IPS-NIHi11 (cell line): ENCODE measurements at places on chromosomes 16 and 17.

DNA sequence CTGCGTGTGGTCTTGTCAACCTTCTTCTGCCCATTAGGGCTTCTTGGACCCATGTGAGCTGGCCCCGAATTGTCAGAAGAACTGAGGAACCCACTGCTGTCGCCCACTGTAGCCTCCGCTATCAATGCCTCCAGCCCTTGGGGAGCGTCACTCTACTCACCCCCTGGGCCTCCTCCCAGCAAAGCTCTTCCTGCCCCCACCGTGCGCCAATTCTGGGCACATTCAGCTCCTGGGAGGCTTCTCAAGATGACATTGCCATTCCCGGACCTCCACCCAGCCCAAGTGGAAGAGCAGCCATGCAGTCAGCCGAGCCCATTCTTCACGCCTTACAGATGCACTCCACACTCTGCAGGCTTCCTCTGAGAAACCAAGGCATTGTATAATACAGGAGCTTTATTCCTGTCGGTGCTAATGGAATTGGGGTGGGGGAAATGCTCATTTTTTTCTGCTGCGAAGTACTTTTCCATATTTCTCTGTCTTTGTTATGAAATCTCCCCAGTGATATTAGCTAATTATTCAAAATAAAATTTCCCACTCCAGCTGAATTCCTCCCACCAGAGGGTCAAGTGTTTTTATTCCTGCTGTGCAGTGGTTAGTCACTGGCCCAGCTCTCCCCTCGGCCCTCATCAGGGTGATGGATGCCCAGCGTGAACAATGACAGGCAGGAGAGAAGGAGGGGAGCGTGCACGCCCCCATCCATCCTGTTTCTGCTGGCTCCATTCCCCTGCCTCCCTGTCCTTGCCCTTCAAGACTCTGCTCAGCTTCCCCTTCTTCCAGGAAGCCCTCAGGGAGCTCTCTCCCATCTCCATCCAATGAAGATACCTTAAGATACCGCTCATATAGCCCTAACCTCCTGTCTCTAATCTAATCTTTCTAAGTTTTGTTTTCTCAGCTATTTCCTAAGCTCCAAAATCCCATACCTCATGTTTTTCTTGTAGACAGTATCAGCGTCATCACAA is 87.7 kb downstream of the C16orf95 start:
- DNase-seq: no peak

DNA sequence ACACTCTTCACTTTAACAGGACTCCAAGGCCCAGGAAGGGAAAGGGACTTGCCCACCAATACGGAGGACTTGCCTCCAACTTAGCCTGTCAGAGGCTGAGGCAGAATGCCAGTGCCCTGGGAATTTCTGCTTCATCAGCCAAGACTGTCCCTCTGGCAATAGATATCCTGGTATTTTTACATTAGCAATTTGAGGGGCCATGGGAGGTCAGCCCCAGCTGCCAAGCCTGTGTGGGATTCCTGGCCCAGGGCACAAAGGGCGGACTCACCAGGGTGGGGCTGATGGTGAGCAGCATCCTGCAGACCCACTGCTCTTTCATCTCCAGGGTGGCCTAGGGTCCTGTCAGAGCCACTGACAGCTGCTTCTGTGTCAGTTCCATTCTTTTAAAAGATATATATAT is 78.3 kb upstream of the CIBAR2 start:
- DNase-seq: no peak

DNA sequence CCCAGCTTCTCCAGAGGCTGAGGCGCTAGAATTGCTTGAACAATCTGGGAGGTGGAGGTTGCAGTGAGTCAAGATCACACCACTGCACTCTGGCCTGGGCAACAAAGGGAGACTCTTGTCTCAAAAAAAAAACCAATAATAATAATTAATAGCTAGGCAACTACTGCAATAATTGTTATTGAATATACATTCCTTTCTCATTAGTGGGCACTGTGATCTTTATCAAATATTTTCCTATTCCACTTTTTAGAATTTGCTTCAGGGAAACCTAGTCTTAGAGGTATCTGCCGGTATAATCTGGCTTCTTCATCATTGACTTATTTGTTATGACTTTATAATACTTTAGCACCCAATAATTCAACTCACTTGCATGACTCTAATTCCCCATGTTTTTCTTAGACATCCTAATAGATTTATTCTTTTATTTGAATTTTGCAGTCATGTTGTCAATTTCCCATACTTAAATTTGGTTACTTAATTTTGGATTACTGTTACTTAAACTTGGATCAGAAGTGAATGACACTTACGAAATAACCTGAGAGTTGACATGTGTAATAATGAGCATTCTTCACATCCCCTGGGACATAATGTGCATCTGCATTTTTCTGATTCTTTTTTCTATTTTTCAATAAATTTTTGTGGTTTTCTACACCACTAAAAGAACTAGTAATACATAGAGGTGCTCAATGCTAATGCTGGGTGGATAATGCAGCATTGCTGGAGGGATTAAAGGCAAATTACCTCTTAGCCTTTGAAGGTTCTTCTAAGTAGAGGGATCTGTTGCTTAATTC is 25.0 kb upstream of the KCNJ16 start:
- no peak for DNase-seq

DNA sequence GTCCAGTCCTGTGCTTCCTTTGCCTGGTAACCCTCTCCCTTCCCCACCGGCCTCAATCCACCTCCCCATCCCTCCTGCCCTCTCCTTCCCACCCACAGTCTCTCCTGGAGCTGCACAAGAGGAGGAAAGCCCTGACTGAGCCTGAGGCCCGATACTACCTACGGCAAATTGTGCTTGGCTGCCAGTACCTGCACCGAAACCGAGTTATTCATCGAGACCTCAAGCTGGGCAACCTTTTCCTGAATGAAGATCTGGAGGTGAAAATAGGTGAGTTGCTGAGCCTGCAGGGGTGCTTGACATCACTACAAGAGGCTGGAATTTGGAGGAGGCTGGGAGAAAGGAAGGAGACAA is 1.3 kb downstream of the PLK1 start:
- no peak for DNase-seq

- no peak for DNase-seq
These were observed 76.8 kb downstream of the AIPL1 start for GRCh38 chr17:6358131-6358530.

- DNase-seq: no peak
These were observed 445.3 kb upstream of the MAF start for GRCh38 chr16:80045861-80046260.

DNA sequence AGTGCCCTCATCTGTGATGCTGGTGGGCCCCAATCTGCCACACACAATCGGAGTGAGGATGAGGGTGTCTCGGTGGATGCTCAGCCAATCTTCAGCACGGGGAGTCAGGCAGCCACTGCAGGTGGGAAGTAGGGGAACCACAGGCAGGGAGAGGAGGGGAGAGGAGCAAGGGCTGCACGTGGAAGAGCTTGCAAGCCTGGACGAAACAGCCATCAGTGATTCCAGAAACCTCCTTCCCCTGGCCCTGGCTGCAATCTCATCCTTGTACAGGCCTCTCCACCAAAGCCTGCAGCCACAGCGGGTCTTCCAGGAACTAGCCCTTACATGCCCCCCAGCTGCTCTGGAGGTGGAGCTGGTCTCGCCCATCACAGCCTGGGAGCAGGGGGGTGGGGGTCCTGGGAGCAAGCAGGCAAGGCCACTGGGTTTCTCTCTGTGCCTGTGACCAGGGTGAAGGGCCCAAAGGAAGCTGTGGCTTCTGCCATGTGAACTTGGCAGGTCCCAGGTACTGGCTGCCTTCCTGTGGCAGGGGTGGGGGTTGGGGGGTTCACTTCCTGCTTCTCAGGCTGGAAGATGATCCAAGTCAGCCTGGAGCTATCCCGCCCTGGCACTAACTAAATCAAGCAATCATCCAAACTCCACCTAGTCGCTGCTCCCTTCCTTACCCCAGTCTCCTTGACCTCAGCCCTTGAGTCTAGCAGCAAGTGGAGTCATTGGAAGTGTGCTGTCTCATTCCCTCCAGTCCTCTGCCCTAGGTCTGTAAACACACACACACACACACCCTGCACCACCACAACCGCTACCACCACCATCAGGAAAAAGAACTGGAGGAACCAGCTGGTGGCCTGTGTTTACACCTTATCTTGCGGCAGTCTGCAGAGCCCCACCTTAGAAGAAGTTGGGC is 29.4 kb upstream of the MLKL start:
- no peak for DNase-seq

DNA sequence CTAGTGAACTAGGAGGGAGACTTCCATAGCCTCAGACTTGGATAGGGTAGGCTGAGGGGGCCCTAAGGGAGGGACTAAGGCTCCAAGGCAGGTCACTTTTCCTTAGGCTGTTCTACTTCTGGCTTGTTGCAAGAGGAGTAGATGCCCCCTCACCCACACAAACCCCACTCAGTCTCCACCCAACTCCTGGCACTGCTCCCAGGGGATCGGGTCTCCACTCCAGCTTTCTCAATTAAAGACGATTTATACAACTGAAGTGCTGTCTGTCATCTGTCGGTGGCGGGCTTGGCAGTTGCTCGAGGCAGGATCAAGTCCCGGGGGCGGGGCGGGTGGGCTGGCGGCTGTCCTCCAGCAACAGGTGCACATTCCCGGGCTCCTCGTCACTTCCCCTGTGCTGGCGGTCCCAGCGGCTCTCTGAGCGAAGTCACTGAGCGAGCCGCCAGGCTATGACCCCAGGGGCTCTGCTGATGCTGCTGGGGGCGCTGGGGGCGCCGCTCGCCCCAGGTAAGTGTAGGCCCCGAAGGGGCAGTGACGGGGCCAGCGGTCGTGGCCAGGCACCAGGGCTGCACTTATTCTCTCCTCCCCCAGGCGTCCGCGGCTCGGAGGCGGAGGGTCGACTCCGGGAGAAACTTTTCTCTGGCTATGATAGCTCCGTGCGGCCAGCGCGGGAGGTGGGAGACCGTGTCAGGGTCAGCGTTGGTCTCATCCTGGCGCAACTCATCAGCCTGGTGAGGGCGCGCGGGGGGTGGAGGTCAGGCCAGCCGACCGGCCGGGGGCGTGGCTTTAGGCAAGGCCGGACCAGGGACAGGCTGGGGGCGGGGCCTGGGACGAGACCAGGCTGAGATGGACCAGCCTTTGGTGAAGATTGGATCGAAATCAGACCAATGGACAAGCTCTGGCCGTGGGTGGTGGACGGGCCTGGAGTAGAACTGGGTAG is at the start of gene CHRNB1:
Gene CHRNB1, plus strand, starts transcription at position 380 of the 937 bp plus-strand sequence. Its CDS starts 67 bp downstream, at position 447.
- peak; percentile 91 for DNase-seq

DNA sequence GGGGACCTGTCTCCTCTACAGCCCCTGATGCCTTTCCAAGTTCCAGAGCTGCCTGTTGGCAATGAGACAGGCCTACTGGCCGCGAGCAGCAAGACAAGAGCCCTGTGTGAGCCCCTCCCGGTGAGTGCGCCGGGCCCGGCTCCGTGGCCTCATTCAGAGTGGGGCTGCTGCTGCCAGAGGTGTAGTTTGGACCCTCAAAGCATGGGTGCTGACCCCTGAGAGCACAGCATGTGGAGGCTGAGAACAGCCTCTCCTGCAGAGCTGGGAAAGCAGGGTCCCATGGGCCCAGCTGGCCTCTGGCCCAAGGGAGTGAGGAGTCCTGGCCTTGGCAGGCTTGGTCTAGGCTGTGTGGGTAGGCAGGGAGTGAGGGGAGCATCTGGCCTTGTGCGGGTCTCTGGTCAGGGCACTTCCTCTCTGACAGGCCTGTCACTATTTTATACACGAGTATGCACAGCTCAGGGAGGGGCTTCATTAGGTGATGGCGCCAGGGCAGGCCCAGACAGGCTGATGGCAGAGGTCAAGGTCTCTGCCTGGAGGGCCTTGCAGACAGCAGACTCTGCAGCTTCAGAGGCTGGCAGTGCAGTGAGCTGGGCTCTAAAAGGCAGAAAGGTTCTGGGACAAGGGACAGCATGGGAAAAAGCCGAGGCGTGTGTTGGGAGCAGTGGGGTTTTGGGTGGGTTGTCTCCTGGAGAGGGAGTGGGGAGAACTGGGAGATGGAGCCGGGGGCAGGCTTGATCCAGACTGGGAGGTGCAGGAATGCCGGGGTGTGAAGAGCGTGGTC is 43.4 kb downstream of the ADCY7 start:
- DNase-seq: peak; percentile 14

DNA sequence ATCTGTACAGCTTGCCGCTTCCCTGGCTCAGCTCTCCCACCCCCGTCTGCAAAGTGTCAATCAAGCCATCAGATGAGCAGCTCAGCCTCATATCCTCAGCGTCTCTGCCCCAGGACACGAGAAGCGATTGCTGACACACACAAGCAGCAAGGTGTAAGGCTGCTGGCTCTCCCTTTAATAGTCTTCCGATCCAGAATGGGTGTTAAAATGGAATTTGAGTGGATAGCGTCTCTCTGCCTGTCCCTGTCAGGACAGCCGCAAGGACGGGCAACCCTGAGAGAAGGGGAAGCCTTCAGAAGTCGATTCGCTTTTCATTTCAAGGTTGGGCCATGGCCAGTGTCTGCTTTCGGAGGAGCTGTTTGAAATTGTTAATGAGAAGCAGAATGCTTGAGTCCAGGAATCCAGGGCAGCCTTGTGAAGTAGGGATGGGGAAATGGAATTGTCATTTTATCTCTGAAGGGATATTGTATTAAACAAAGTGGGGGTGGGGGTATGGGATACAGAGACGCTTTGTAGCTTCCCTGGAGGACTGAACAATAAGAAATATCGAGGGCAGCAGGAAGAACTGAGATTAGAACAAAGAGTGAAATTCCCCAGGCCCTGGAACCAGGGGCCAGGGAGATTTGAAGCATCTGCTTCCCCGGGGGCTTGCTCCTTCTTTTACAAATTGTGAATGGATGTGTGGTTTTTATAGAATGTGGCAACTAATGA is 4.7 kb upstream of the PIPOX start:
- DNase-seq: no peak

GRCh38 chr16:81094771-81095251 is 1.4 kb downstream of the GCSH start:
- DNase-seq: no peak

DNA sequence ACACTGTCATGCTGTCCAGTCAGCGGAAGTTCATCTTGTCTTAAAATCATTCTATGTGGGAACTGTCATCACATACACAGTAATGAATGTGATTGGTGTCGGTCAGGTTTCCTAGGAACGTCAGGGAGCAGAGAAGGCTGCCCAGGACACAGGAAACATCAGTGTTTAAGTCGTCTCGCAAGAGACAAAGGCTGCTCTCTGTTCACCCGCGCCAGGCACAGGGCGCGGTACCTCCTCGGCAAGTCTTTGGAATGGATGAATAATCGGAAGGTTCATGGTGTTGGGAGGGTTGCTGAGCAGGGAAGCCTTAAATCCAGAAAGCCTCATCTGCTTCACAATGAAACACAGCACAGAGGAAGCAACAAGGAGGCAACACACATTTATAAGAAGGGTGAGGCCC is 148.2 kb downstream of the CPPED1 start:
- DNase-seq: no peak

DNA sequence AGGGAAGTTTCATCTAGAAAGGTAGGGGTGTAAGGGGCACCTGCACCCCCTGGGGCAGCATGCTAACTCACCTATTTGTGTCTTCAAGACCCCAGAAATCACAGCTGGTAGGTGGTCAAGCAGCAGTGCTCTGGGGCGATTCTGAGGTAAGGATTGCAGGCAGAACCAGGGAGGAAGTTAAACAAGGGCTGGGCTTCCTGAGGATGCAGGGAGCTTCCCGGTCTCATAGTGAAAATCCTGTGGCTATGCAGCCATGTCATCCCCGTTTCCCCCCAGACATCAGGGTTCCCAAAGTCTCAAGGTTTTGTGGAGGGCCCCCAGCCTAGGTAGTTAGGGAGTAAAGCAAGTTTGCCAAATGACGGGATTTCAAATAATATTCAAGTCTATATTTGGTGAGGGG is 78.5 kb downstream of the C16orf78 start:
- DNase-seq: no peak
